Activated naive CD4-positive, alpha-beta T cell (primary cell): ENCODE measurements at places on chromosomes 11 and 22.

GRCh38 chr11:61806785-61807184, 10.0 kb downstream of the FADS1 start:
- DNase-seq: no peak

DNA sequence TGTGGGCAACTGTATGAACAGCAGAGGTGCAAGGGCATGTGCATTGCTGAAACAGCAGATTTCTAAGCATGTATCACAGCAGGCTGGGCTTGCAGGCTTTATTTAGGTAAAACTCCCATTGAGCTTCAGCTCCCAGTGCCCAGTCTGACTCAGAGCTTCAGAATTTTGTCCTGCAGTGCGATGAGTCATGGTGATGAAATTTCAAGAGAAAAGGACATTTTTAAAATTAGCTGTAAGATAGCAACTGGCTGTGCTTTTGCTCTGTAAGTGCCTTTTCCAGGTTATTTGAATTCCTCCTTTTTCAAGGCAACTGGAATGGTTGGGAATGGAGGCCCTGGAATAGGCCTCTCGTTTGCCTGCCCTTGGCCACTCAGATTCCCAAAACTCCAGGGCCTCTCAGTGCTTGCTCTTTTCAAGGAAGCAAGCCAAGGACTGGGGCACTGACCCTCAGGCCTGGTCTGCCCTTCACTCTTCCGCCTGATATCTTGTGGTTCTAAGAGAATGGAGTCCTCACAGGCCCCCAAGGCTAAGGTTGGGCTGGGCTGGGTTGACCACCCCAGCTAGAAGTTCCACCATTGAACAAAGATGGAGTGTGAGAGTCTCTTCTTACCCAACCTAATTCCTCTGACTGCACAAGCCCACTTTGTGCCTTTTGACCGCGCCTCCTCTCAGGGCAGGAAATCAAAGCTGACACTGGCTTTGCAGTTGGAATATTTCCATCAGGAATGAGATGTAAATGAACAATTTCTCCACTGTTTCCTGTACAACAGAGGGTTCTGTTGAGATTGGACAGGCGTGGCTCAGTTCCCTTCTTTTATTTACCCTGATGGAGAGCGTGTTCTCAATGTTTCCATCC, 59.5 kb upstream of the PRSS23 start:
- DNase-seq: no peak

DNA sequence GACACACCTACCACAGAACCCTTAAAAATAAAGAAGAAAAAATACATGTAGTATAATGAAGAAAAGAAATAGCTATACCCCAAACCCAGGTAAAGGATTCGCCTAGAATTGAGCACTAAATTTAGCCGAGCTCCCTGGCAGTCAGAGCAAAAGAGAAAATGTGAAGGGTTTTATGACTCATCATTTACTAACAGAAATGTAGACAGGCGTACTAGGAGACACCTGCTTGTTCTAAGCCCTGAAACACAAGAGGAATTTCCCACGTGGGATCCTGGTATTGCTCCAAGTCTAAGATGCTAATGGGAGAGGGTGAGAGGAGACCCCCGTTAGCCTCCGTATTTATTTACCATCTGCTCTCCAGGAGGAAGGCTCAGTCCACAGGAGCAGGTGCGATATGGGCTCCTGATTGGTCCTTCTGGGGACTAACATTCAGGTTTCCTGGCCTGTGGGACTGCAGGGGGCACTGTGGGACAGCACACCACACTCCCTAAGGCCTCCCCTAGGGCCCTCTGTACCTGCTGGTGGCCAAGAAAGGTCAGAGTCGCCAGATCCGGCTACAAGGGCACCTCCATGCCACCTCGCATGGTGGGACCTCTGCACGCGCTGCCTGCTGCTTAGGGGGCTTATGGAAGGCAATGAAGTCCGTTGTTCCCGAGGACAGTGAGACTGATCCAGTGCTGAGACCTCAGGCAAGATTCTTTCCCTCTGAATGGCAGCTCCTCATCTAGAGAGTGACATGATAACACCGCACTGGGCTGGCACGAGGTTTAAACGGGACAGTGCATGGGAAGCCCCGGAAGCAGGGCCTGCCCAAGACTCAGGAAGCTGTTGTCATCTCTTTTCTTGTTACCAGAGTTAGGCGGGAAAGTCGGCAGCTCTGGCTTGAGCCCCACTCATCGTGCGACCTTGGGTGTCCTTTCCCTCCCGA, 25.8 kb downstream of the KCNC1 start:
- DNase-seq: no peak

- no peak for DNase-seq
These were observed 3.7 kb upstream of the APLNR start for GRCh38 chr11:57240757-57241156.

DNA sequence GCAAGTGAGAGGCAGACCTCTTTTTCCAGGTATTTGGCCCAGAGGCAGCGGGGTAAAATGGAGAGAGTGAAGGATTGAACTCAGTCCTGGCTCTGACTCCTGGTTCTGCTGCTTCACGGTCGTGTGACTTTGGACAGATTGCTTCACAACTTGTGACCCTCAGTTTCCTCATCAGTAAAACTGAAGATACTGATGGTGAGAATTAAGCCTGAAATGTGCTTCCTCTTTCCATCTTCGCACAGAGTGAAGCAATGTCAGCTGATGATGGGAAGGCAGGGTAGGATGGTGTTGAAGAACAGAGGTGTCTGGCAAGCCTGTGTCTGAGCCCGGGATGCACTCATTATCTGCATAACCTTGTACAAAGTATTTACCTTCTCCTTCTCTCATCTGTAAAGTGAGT, 59.0 kb downstream of the UBASH3B start:
- DNase-seq: no peak

DNA sequence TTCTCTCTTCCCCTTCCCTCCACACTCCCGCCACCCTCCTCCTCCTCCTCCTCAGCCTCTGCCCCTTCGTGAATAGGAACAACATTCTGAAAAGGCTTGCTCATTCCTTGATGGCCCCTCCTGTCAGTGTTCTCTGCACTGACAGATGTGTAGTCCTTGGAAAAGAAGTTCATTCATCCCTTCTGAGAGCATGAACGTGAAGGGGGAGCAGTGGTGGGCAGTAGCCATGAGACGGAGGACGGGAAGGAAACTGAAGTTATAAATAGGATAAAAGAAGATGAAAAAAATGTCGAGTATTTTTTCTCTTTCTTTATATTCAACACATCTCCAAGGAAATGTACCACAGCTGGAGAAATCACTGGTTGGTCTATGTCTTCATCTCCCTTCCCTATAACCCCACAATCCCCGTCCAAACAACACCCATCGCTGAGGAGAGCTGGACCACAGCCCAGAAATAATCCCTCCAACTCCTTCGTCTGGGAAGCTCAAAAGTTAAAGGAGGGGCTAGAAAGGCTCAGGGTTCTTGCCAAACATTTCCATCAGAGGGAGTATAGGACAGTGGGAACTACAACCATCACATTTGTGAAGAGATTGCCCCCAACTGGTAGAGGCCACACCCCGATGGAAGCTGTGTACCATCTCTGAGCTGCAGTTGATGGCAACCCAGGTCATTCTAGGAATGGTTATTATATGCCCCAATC, 33.5 kb downstream of the ETS1 start:
- DNase-seq: no peak

DNA sequence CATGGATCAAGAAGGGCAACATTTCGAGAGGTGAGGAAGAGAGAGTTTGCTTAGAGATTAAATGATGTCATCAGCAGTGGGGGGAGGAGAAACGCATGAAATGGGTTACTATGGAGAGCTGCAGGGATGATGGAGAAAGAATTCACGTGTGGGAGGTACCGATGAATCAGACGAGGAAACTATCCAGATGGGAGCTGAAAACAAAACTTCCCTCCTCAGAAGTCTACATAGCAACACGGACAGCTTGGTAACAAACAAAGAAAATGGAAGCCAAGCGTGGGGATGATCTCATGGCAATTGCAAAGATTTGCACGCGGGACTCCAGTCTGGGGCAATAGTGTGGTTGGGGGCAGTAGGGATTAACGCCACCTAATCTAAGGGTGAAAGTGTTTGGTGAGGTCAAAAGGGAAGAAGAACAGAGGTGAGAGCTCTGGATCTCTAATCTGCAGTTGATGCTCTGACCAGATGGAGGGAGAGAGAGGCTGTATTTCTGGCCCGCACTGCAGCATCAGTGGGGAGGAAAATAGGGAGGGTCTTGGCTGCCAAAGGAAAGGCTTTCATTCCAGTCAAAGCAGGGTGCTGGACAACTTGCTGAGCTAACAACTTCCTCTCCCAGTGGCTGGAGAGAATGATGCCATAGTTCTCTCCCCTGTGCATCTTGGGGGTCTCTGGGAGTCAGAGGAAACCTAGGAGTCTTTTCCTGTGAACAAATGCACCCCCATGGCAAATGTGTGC, 43.4 kb upstream of the CSNK2A3 start:
- no peak for DNase-seq

- no peak for DNase-seq
These were observed 14.0 kb upstream of the FLRT1 start for GRCh38 chr11:64021757-64022093.

GRCh38 chr11:29063630-29064361, 953.0 kb downstream of the KCNA4 start:
- DNase-seq: no peak

DNA sequence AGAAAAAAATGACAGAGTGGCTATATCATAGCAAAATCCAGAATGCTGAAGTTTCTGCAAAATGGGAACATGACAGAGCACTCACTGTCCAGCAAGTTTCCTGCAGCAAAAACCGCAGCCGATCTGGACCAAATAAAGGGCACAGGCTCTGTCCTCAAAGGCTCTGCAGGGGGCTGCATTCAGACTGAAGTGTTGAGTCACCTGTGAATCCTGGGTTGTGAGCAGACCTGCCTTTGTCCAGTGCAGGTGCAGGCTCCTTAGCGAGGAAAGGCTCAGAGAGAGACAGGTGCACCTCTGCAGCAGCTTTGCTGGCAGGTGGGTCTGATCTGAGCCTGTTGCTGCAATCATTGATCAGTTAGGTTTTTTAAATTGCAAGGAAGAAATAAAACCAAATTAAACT, 29.3 kb upstream of the NFAM1 start:
- no peak for DNase-seq

- DNase-seq: no peak
These were observed 47.4 kb downstream of the SHANK2 start for GRCh38 chr11:71204748-71205664.

- no peak for DNase-seq
These were observed 10.4 kb downstream of the SMPD1 start for GRCh38 chr11:6400431-6401345.

- DNase-seq: no peak
These were observed 40.6 kb upstream of the DEUP1 start for GRCh38 chr11:93289782-93290463.

DNA sequence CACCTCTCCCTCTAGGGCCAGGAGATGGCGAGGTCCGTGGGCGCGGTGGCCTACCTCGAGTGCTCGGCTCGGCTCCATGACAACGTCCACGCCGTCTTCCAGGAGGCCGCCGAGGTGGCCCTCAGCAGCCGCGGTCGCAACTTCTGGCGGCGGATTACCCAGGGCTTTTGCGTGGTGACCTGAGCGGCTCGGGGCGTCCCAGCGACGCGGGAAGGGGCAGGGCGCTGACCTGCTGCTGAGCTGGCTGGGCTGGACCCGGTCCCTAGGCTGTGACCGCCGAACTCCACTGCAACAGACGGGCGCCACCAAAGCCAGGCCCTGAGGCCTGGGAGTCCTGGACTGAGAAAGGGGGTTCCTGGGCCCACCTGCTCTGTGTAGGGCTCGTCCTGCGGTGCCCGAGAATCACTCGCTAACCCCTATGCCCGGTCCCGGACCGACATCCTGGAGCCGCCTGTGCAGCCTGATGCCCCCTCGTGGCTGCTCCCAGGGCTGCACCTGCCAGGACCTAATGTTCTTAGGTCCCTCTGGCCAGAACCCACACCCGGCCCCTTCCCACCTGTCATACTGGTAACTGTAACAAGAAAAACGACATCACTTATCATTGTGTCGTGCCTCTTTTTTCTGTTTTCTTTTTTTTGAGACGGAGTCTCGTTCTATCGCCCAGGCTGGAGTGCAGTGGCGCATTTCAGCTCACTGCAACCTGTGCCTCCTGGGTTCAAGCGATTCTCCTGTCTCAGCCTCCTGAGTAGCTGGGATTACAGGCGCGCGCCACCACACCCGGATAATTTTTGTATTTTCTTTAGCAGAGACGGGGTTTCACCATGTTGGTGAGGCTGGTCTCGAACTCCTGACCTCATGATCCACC, 15.0 kb downstream of the RHOD start:
- peak; percentile 46 for DNase-seq

DNA sequence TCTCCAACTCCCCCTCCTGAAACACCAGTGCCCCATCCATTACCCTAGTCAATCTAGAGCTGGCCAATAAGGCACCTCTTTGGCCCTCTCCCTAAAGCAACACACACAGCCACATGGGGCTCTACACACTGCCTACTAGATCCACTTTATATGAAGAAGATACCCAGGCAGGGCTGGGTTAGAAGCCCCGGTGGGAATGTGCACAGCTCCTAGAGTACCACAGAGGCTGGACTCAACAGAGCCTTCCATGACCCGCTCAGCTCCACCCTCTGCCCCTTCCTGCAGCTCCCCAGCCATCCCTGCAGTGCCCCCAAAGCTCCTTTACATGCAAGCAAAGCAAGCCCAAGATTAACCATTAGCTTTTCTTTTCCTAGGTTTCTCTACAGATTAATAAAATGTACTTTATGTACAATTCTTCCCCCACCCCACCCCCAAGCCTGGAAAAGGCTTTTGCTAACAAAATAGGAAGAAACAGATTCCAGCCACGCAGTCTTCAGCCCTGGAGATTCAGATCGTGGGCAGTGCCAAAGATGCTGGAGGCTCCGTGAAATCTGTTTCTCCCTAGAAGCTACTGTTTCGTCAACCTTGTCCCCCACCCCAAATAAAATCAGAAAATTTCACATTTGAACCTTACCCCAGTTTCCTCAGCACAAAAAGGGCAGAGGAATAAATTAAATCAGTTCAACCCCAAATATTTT, 51.8 kb downstream of the IGSF9B start:
- DNase-seq: no peak

- DNase-seq: no peak
These were observed 957.9 kb downstream of the BRD1 start for GRCh38 chr22:48869788-48870187.
